ENCODE measurements at places on chromosomes 4 and X.

- no peak for DNase-seq
Measured at GRCh38 chr4:16449406-16449805, 223.1 kb upstream of the TAPT1 start.

DNA sequence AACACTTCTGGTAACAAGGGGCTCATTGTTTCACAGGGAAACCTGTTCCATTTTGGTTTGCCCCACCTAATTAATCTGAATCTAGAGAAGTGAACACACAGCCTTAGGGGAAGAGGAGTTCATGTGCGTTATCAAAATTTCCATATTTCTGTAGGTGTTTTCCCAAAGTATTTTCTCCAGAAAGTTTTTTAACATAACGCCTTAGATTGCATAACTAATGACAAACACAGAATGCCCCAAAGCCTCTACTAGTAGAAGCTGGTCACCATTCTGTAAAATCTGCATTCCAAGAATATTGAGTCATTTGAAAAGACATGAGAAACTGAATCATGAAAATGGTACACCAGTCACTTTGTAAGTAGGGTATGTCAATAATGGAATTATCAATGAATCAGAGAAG is 41.1 kb downstream of the IL13RA2 start:
- no peak for DNase-seq

GRCh38 chrX:128800138-128800537 is 723.2 kb downstream of the SMARCA1 start:
- no peak for DNase-seq

GRCh38 chr4:166827167-166827566 is 407.1 kb downstream of the SPOCK3 start:
- no peak for DNase-seq

- no peak for DNase-seq
Measured at GRCh38 chr4:20251031-20251795, 492 bp upstream of the SLIT2 start.

DNA sequence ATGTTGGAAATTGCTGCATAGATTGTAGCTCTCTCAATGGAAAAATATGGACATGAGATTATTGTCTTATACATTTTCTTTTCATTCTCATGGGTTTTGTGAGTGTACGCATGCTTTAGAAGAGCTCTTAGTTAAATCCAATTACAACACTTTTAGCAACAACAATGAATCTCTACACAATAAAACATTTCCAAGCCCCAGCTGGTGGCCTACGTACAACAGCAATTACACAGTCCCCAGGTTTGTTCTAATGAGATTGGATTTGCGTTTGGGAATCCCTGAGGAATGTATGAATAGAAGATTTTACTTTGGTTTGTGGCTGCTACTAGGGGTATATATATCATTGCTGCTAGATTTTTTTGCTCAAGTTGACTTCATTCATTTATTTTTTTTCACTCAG is 98.6 kb downstream of the FHDC1 start:
- no peak for DNase-seq

GRCh38 chrX:30673127-30673796 is 20.0 kb downstream of the GK start:
- DNase-seq: no peak

DNA sequence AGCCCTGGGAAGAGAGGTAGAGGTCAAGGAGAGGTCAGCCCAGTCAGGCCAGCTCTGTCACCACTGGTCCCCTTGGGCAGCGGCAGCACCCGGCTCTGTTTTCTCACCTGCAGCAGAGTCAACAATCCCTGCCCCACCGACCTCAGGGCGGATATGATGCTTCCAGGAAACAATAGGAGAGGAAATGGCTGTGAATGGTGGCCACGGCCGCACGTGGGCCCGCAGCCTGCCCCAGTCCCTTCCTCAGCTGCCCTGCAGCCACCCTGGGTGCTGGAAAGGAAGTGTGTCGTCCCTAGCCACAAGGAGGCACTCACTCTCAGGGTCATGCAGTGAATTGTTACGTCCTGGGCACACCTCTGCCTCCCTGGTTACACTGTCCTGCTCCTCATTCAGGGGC is 92.5 kb upstream of the ENPP6 start:
- no peak for DNase-seq

- DNase-seq: no peak
Measured at GRCh38 chr4:21765810-21766407, 182.7 kb downstream of the KCNIP4 start.

GRCh38 chr4:80112236-80112635 is 39.2 kb upstream of the ANTXR2 start:
- DNase-seq: no peak
